Right ventricle myocardium superior (tissue), 1 donor: ENCODE measurements at places on chromosomes 1 and 21. TPM values are rescaled to one million over a fixed set of nuclear protein-coding genes. Genes with fewer than 3 reads are reported as not detected.
A peak's percentile ranks its signal among the peaks of the same experiment; 100 is the strongest.

The PTPN7 gene
- total RNA-seq, result 0.27 TPM

DNA sequence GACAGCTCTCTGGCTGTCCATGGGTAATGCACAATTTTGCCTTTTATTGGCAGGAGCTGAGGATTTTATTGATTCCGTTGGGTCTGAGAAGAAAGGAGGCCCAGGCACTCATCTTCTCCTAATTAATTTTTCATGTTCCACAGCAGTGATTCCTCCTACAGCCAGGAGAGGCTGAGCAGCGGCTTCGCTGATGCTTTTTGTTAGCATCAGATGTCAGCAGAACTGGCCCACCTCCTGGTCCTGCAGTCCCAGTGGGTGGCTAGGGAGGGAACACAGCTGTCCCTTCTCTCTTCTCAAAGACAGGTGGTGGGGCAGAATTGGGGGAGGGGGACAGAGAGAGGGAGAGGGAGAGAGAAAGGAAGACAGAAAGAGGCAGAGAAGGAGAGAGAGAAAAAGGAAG lies 5.7 kb downstream of the MT1HL1 start:
- no peak for DNase-seq

DNA sequence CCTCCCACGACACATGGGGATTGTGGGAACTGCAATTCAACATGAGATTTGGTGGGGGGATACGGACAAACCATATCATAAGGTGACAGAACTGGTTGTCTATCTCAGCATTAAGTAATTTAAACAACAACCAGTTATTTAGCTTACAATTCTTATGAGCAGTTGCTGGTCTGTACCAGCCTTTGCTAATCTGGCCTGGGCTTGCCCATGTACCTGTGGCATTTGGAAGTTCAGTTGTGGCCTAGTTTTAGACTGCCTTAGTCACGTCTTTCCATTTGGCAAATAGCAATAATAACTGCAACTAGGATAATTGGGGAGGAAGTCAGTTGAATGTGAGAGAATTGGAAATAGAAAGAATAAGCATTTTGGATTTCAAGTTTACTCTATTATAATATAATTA lies 441.8 kb upstream of the CXADR start:
- DNase-seq, result no peak

- DNase-seq, result no peak
Observed at GRCh38 chr1:77271852-77272580, 9.8 kb upstream of the AK5 start.

DNA sequence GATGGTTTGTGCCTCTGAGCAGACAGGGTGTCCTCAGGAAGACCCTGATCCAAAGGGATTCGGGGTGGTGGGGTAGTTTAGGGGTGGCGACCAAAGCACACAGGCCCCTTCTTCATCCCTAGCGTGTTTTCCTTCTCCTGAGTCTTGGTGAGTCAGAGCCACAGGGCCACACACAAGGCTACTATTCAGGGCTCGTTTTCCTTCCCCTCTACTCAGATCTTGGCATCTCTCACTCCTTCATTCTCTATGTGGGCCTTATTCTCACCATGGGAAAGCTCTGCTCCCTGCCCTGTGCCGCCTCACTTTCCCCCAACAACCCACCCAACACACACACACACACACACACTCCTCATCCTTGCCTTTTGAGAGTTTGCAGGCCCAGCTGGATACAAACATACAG lies 43.6 kb upstream of the WNT2B start:
- no peak for DNase-seq

- DNase-seq, result peak; percentile 84
Observed at GRCh38 chr1:2322065-2322571, 69.2 kb downstream of the MORN1 start.
